ENCODE measurements at places on chromosomes 12 and 14.
A peak's percentile ranks its signal among the peaks of the same experiment; 100 is the strongest.

DNA sequence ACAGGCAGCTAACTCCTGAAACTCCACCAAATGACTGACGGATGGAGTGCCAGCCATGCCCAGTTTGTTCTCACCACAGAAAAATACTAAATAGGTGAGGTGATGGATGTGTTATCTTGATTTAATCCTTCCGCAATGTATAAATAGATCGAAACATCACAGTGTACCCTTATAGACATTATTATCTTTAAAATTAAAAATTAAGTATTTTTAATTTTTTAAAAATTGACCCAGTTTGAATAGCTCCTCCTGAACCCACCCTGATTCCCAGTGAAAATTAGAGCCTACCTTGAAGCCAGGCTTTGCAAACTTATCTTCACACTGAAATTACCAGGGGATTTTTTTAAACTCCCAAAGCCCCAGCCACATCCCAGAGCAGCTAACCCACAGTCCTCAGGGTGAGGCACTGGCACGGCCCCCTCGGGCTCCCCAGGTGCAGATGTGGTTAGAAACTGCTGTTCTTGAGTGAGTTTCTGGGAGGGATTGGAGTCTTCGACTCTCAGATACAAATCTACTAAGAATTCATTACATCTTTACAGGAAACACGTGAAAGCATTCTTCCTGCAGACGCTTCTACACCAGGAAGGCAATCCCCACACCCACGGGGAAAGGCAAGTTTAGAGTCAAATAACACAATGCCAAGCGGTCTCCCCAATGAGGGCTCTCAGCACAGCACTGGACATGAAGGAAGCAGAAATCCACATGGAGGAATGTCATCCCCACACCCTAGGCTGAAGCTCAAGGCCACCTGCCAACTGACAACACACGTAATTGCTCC, 126.4 kb downstream of the RIMBP2 start:
- no peak for DNase-seq

DNA sequence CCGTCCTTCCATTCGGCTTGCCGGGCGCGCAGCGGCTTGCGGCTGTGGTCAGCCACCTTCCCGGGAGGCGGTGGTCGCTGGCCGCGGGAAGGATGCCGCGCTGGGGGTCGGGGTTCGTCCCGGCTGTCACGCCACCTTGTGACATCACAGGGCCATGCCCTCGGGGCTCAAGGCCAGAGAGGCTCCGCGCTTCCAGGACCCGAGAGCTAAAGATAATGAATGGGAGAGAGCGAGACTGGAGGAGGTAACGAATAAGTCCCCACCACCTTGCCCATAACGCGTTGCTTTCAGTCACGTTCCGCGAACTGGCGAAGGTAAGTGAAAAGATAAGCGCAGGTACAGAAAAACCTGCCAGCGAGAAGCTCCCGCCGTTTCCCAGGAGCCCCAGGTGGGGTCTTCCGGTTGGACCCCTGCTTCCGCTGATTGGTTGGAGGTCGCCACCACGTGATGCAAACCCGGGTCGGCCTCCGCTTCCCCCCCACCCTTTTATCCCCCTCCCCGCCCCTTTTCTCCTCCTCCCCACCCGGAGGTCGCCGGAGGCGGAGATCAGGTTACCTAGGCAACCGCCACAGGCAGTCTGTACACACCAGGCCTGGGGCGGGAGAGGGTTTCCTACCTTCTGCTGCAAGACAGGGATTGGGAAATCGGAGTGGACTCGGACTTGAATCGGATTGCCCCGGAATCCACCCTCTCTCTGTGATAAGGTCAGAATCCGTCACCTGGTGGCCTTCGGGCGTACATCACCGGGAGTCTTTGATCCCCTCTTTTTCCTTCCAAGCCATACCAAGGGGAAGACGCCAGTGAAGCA, at the start of gene LRRC9:
Gene LRRC9, plus strand, starts transcription at position 575 of the 808 bp plus-strand sequence.
- no peak for DNase-seq

- no peak for DNase-seq
Observed at GRCh38 chr14:35827678-35828472, 1.7 kb downstream of the BRMS1L start.

- peak; percentile 100 for DNase-seq
Observed at GRCh38 chr12:48681710-48682532, at the start of gene KANSL2. Gene KANSL2 (minus strand): TSS chr12:48682238. CDS start chr12:48681632, 606 bp downstream.

DNA sequence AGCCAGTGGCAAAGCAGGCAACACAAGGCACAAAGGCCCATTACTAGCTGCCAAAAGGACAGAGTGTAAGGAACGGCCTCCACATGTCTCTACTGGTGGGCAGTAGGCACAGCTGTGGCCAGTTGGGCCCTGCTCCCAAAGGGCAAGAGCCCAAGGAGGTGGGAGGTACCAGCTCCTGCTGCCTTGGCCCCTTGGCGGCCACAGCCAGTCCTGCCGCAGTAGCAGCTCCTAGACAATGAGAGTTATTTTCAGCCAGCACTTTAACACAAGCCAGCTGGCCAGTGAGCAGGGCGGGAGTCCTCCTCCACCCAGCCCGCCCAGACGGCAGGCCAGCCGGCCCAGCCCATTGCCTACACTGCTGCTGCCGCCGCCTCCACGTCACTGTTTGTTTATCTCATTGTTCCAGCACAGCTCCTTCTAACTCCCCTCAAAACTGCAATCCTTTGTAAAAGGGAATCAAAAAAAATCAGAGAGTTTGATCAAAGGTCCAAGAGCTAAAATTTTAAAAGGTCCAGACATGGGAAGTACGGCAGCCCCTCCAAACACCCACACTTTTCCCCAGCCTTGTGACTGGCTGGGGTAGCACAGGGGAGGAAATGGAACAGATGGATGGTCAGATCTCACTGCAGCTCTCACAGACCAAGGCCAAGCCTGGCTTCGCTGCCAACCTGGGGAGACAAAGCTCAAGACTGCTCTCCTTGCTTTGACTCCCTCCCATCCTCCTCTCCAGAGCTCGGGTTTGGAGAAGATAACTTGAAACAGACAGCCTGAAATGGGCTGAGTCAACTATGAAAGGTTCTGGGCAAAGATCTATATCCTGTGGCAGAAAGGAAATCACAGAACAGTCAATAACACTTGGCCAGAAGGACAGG, 33.5 kb downstream of the FMNL3 start:
- no peak for DNase-seq

DNA sequence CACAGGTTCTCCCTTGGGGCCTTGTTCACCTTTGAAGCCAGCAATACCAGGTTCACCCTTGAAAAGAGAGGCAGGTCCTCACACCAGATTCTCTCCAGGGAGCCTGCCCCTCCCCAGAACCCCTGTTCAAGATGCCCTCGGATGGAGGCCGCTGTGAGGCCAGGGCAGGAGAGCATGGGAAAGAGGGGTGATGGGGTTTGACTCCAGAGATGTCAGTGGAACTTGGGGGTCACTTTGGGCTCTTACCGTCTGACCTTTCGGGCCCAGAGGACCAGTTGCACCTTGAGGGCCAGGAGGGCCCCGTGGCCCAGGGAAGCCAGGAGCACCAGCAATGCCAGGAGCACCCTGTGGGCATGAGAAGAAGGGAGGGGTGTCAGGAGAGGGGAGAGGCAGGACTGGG, 17.4 kb downstream of the COL2A1 start:
- no peak for DNase-seq

GRCh38 chr12:64739778-64740177, 19.4 kb downstream of the GNS start:
- DNase-seq, result peak; percentile 16

- DNase-seq, result no peak
Observed at GRCh38 chr12:130818272-130818634, 20.8 kb downstream of the STX2 start.

DNA sequence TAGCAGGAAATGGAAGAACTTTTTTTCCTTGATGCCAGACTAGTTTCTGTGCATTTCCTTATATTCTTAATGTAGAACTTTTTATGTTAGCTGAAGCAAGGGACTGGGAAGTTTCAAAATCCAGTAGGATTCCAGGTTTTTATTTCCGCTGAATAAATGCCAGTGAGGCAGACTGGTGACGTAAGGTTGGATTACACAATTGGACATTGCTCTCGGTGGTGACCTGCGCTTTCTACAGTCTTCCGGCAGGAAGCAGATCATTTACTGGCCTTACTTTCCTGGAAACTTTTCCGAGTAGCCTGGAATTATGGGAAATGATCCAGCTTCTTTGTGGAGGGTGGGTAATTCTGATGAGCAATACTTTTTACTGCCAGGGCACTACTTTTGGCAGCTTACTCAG, 3.6 kb downstream of the IFT43 start:
- no peak for DNase-seq
